ENCODE measurements at places on chromosomes 5 and 9.

DNA sequence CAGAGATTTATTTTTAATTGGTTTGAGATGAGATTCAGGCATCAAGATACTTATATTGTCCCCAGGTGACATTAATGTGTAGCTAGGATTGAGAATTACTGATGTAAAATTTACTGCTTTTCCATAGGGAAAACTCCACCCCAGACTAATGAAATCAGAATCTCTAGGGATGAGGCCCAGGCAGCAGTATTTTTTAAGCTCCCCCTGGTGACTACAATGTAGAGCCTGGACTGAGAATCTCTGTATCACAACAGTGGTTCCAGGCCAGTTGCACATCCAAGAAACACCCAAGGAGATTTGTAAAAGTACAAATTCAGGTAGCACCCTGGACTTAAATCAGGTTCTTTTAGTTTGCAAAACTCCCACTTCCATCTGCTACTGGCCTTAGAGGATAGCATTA lies 185.7 kb downstream of the MARCHF11 start:
- no peak for DNase-seq

- DNase-seq, result no peak
Measured at GRCh38 chr5:41629897-41630296, 119.5 kb upstream of the PLCXD3 start.

GRCh38 chr5:178210073-178210535 lies 5.8 kb downstream of the HNRNPAB start:
- no peak for DNase-seq

DNA sequence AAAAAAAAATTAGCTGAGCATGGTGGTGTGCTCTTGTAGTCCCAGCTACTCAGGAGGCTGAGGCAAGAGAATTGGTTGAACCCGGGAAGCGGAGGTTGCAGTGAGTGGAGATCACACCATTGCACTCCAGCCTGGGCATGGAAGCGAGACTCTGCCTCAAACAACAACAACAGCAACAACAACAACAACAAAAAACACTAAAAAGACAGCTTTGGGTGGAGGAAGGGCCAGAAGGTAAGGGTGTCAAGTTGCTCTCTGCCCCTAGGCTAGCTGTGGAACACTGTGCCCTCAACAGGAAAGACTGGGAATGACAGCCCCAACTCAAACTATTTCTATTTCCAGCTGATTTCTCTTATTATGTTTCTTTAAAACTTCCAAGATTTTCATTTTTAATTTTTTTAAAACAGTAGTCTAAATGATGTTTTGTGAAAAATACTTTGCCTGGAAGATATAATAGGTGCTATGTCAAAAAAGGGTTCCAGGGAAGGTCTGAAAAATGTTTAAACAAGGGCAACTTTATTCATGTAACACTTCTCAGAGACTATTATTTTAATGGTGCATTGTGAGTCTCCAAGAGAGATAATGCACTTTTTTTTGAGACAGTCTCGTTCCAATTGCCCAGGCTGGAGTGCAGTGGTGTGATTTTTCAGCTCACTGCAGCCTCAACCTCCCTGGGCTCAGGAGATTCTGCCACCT lies 29.9 kb downstream of the CLINT1 start:
- DNase-seq, result no peak

GRCh38 chr9:131969469-131969989 lies 110.1 kb downstream of the MED27 start:
- no peak for DNase-seq

DNA sequence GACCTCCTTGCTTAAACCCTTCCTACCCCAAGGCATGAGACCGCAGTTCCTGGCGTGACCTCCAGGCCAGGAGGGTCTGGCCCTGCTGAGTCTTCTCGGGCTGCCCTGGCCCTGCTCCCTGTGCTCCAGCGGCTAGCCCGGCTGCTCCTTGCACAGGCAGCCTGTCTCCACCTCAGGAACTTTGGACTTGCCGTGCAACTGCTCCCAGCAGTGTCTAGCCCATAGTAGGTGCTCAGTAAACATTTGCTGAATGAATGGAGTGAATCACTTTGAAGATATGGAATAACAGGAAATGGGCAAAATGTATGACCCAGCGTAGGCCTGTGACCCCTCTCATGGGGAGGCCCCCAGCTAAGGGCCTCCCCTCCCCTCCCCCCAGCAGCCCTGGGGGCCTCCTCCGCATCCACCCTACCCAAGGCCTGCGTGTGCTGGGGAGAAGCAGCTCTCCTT lies 127.1 kb downstream of the ZNF354C start:
- DNase-seq, result no peak

GRCh38 chr5:90866333-90866732 lies 307.7 kb downstream of the ADGRV1 start:
- no peak for DNase-seq

DNA sequence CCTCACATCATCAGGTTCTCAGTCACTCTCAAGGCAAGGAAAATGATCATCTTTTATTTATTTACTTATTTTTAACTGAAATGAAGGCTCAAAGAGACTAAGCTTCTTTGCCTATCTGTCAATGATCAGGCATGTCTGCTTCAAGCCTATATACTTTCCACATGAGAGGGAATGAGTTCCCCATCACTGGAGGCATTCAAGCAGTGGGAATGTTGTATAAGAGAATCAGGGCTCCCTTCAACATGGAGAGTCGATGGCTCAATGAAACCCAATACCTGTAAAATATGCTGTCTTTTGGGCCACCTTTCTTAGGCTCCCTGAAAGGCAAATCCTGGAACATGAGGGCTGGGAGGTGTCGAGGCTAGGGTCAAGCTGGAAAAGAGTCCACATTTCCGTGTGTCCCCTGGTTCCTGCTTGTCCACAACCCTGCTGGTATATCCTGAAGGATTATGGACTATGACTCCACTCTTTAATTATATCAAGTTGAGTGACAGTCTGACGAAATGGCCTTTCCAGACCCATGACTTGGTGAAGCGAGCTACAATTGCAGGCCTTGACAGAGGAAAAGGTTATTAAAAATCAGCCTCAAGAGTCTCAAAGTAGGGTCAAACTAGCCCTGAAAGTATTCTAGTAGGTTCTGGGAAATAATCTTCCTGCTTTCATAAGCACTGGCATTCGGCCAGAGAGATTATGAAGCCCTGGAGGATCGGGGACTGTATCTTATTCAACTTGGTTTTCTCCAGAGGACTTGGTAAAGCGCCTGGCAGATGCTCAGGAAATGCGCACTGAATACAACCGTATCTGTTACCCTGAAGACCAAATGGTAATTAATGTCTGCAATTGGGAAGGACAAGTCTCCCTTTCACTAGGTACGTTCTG lies 145.9 kb upstream of the TBC1D2 start:
- no peak for DNase-seq
